ENCODE measurements at places on chromosomes 2 and 18. TPM values are rescaled to one million over a fixed set of nuclear protein-coding genes. Genes with fewer than 3 reads are reported as not detected.
A peak's percentile ranks its signal among the peaks of the same experiment; 100 is the strongest.

DNA sequence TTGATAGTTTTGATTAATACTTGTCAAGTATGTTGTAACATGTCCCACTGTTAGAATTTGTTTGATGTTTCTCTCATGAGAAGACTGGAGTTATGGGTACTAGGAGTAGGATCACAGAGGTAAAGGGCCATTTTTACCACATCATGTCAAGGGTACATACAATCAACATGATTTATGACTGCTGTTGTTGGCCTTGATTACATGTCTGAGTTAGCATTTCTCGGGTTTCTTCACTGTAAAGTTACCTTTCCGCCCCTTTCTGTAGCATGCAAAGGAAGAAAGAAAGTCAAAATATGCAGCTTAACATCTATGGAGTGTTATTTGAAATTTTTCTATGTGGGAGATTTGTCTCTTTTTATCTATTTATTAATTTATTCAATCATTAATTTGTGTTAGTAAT lies 1456.4 kb downstream of the SUCLG1 start:
- H3K4me3 ChIP-seq, result no peak overlapping the region
- H3K27ac ChIP-seq, result no peak overlapping the region
- no peaks in the 10 kb centered on the region for H3K27me3 ChIP-seq
- no peak for DNase-seq
- H3K36me3 ChIP-seq, result no peaks in the 10 kb centered on the region
- peaks cover 20% of the 10 kb centered on the region for H3K4me1 ChIP-seq

DNA sequence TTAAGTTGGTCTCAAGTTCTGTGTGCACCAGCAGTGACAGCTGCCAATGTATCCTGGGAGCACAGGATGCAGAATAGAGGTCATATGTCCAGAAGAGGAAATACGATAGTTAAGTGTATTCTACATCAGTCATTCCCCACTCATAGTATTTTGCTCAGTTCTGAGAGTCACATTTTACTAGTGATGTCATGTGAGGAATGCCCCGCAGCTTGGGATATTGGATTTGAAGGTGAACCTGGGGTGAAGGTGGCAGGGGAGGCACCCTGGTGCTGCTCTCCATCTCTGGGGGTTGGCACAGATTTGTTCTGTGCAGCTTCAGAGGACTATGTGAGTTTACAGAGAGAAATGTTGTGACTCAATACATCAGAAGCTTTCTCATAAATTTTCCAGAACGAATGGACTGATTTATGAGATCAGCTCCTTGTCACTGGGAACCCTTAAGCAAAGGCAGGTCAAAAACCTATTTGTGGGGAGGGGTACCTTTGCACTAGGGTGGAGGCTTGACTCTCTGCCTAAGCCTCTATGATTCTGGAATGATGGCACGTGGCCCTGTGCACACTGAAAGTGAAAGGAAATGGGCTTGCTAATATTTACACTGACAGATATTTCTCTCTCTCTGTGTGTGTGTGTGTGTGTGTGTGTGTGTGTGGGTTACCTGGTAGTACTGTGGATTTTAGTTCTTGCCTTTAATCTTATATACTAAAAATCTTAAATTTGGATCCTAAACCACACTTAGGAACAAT lies 95.9 kb downstream of the NEB start:
- peaks cover 10% of the 10 kb centered on the region for H3K4me1 ChIP-seq
- peaks cover 5% of the 10 kb centered on the region for H3K27me3 ChIP-seq
- H3K4me3 ChIP-seq, result peak overlapping the region; percentile 72
- no peaks in the 10 kb centered on the region for H3K36me3 ChIP-seq

- peaks cover 26% of the 10 kb centered on the region for H3K27me3 ChIP-seq
- no peak overlapping the region for H3K4me3 ChIP-seq
- no peaks in the 10 kb centered on the region for H3K4me1 ChIP-seq
- no peaks in the 10 kb centered on the region for H3K36me3 ChIP-seq
- H3K27ac ChIP-seq, result no peak overlapping the region
Observed at GRCh38 chr2:8475349-8476031, 206.4 kb upstream of the ID2 start.

- no peaks in the 10 kb centered on the region for H3K36me3 ChIP-seq
- H3K27ac ChIP-seq, result no peak overlapping the region
- no peak overlapping the region for H3K4me3 ChIP-seq
- peaks cover 6% of the 10 kb centered on the region for H3K4me1 ChIP-seq
- no peak for DNase-seq
Observed at GRCh38 chr2:201978986-201979385, 54.7 kb upstream of the FZD7 start.

Gene MAP3K19
- not detected for total RNA-seq

Gene RIT2
- total RNA-seq, result not detected

Gene SMC6
- total RNA-seq, result 16.2 TPM

GRCh38 chr18:70421471-70422390 lies 132.9 kb downstream of the SOCS6 start:
- no peaks in the 10 kb centered on the region for H3K36me3 ChIP-seq
- H3K4me1 ChIP-seq, result peaks cover 89% of the 10 kb centered on the region
- peak overlapping the region; percentile 87 for H3K4me3 ChIP-seq
- peaks cover 1% of the 10 kb centered on the region for H3K27me3 ChIP-seq
- H3K27ac ChIP-seq, result peak overlapping the region; percentile 97

DNA sequence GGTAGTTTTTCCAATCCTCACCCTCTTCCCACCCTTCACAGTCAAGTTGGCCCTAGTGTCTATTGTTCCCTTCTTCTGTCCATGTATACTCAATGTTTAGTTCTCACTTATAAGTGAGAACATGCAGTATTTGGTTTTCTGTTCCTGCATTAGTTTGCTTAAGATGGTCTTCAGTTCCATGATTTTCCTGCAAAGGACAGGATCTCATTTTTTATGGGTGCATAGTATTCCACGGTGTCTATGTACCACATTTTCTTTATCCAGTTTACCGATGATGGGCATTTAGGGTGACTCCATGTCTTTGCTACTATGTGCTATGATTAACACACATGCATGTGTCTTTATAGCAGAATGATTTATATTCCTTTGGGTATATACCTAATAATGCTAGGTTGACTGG lies 104.4 kb downstream of the STRN start:
- H3K27me3 ChIP-seq, result no peaks in the 10 kb centered on the region
- peaks cover 14% of the 10 kb centered on the region for H3K4me1 ChIP-seq

Gene TBC1D8
- total RNA-seq, result 1.1 TPM

GRCh38 chr18:24988253-24988840 lies 363.6 kb downstream of the ZNF521 start:
- H3K27ac ChIP-seq, result no peak overlapping the region
- H3K4me3 ChIP-seq, result no peak overlapping the region
- no peak for DNase-seq
- H3K27me3 ChIP-seq, result peaks cover 3% of the 10 kb centered on the region
- H3K36me3 ChIP-seq, result no peaks in the 10 kb centered on the region
- peaks cover 21% of the 10 kb centered on the region for H3K4me1 ChIP-seq

Gene YPEL5
- 79.8 TPM for total RNA-seq

- no peaks in the 10 kb centered on the region for H3K36me3 ChIP-seq
- peak overlapping the region; percentile 79 for H3K4me3 ChIP-seq
- no peak for DNase-seq
- peaks cover 22% of the 10 kb centered on the region for H3K27me3 ChIP-seq
Observed at GRCh38 chr2:42009657-42010580, 37.9 kb upstream of the PKDCC start.

DNA sequence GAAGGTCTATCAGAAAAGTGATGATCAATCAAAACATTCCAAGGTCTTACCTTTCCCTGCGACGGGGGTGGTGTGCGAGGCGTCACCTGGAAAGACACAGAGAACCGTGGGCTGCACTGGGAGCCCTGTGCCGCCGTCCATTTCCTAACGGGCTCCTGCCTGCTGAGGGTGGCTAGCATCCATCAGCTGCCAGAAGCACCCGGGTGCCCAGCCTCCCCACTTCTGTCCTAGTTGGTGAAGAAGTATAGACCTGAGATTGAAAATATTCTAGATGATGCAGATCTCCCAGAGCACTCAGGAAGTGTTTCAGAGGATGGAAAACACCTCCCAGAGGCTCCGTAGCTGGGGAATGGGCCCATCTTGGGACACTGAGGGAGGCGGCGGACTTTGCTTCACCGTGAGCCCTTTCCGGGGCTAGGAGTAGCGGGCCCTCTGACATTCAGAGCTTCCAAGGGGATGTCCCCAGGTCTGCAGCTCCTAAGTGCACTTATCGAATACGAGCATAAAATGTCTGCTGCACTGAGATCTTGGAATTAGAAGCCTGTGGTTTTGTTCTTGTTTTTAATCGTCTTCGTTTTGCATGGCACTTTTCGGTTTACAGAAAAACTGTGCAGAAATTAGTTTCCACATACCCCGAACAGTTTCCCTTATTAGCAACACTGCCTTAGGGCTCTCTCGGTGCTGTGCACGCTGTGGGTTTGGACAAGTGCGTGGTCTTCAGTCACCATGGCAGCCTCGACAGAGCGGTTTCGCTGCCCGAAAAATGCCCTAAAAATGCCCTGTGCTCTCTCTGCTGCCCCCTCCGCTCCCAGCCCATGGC lies 143.5 kb downstream of the MBP start:
- peaks cover 37% of the 10 kb centered on the region for H3K27me3 ChIP-seq
- no peaks in the 10 kb centered on the region for H3K36me3 ChIP-seq
- H3K4me3 ChIP-seq, result no peak overlapping the region
- DNase-seq, result no peak
- H3K4me1 ChIP-seq, result no peaks in the 10 kb centered on the region
- H3K27ac ChIP-seq, result no peak overlapping the region

Gene NGEF
- 0.35 TPM for total RNA-seq

DNA sequence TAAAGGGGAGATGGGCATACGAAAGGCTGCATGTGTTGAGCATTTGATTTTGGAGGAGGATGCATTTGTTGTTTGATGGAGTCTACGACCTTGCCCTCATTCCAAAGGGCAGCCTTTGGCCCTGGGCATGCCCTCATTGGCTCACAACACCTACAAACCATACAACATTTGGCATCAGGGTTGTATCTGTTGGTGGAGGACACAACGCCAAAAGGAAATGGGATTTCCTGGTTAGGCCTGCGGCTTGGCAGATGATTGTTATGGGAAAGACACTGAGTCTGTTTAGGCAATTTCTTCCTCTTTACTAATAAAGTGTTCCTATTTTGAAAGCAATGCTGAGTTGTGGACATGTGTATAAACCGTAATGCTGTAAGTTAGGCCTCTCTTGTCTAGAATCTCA lies 246.9 kb downstream of the LDLRAD4 start:
- peaks cover 10% of the 10 kb centered on the region for H3K27me3 ChIP-seq
- no peak overlapping the region for H3K27ac ChIP-seq
- H3K4me1 ChIP-seq, result peaks cover 7% of the 10 kb centered on the region
- no peaks in the 10 kb centered on the region for H3K36me3 ChIP-seq
- no peak for DNase-seq

Gene RGPD4
- total RNA-seq, result not detected

DNA sequence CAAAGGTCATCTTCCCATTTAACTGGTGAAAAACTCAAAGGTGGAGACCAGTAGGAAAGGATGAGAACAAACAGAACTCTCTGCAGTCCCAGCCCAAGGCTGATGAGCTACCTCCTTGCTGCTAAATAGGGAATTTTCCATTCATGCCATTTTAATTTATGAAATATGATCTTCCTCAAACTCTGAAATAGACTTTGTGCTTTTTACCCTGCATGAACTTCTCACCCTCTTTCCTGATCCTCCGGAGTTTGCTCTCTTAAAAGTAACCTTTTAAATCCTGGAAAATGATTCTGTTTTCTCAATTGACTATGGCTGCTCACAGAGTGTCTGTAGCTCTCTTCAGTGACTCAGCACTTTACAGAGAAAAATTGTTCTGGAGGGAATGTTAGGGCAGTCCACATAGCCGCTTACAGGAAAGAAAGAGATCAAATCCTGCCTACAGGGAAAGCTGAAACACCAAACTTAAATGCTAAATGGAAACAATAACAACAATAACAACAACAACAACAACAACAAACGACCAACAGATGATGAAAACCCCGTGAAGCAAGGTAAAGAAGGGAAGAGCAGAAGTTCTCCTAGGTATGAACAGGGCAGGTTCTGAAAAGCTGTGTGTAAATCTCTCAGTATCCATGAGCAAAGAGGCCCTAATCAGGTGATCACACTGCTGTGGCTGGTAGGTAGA lies 79.8 kb upstream of the SESTD1 start:
- H3K27ac ChIP-seq, result peak overlapping the region; percentile 79
- no peak overlapping the region for H3K4me3 ChIP-seq
- no peaks in the 10 kb centered on the region for H3K27me3 ChIP-seq
- DNase-seq, result peak; percentile 23
- H3K4me1 ChIP-seq, result peaks cover 23% of the 10 kb centered on the region

DNA sequence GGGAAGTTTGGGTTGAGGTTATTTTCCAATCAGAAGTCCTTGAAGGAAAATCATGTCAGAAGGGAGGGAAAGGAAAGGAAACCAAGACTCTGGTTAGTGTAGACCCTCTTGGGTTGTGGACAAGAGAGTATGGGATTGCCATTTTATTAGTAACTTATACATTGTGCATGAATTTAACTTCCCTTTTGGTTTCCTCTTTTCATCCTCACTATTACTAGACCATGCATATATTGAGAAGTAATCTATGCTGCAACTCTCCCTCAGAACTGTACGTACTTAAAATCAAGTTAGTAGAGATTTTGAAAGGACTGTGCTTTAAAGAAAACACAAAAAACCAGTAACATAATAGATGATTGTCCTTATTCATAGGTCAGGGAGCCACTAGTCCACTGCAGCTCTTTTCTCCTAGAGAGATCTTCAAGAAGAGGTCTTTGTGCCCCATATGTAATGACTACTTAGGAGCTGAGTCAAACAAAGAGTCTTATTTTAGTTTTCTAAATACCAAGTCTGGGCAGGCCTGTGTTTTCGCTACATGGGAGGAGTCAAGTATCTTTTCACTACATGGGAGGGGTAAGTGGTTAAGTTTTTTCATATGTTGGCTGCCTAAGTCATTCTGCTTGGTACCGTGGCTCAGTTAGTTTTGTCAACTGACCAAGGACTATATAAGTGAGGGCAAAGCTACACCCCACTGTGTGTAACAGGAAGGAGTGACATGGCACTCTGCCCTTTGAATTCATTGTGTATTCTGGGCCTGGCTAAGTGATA lies 25.2 kb upstream of the FAM117B start:
- H3K27me3 ChIP-seq, result peaks cover 11% of the 10 kb centered on the region
- H3K27ac ChIP-seq, result no peak overlapping the region
- no peak overlapping the region for H3K4me3 ChIP-seq
- no peaks in the 10 kb centered on the region for H3K36me3 ChIP-seq
- H3K4me1 ChIP-seq, result no peaks in the 10 kb centered on the region

DNA sequence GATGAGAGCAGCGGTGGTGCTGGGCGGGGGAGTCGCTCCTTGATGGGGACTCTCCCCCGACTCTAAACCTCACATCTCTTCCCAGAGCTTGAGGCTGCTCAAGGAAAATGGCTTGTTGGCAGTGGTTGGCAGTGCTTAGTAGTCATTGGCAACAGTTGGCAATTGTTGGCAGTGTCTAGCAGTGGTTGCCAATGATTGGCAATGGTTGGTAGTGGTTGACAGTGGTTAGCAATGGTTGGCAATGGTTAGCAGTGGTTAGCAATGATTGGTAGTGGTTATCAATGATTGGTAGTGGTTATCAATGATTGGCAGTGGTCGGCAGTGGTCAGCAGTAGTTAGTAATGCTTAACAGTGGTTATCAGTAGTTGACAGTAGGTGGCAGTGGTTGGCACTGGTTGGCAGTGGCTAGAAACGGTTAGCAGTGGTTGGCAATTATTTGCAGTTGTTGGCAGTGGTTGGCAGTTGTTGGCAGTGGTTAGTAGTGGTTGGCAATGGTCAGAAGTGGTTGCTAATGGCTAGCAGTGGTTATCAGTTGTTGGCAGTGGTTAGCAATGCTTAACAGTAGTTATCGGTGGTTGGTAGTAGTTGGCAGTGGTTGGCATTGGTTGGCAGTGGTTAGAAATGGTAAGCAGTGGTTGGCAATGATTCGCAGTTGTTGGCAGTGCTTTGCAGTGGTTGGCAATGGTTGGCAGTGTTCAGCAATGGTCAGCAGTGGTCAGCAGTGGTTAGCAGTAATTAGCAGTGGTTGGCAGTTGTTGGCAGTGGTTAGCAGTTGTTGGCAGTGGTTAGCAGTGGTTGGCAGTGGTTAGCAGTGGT lies 85.4 kb upstream of the OTOS start:
- peaks cover 1% of the 10 kb centered on the region for H3K27me3 ChIP-seq
- no peak overlapping the region for H3K27ac ChIP-seq
- no peak for DNase-seq
- H3K4me3 ChIP-seq, result no peak overlapping the region

Measured in HFFc6 (cell line).